ENCODE measurements at places on chromosomes 4 and X.

- DNase-seq = no peak
Measured at GRCh38 chr4:95546221-95546620, 2.6 kb downstream of the UNC5C start.

GRCh38 chr4:15188605-15189539 is 186.6 kb downstream of the CPEB2 start:
- no peak for DNase-seq

- DNase-seq = no peak
Measured at GRCh38 chrX:24839331-24839730, 145.6 kb downstream of the POLA1 start.

DNA sequence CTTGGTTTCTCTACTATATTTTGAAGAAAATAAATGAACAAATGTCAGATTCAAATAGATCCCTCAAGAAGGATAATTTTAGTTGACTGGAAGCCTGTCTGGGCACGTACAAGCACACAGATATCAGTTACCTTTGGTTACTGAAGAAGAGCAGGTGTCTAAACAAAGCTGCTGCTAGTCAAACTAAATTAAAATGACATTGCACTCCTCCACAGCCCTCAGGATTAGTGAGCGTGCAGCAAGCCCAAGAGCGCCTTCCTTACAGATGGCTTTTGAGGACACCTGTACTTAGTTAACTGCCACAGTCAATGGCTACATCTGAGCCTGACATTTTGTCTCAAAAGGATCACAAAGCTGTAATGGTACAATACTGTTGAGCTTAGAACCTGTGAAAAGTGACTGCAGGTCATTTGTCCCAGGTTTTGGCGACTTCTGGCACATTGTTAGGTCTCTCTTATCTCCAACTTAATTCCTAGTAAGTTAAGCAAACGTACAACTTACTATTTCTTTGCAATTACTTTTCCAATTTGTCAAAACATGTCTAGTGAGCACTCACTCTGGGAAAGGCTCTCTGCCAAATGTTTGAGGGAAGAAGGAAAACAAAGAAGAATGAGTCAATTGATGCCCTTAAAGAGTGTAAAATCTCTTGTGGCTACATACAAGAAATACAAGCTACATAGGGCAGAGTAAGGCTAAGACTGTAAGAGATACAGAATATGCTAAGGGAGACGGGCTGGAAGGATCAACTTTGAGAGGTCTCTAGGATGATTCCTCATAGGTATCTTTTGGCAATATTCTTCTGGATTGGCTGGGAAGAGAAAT is 25.6 kb upstream of the DAPP1 start:
- no peak for DNase-seq

GRCh38 chrX:1581132-1581531 is 10.3 kb upstream of the AKAP17A start:
- DNase-seq = peak; percentile 90

DNA sequence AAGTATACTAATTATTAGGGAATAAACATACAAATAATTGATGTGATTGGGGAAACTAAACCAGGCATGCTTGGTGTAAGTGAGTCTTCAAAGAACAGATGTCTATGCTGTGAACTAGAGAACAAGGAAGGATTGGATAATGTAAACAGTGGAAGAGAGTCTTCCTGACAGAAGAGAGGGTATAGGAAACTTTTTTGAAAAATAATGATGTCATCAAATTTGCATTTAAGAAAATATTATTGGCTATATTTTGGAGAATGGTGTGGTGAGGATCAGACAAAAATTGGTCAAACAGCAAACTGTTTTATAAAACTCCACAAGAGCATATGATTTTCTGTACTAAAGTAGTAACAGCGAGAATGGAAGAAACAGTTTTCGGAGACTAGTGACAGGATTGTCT is 537.7 kb downstream of the TRAM1L1 start:
- DNase-seq = no peak

DNA sequence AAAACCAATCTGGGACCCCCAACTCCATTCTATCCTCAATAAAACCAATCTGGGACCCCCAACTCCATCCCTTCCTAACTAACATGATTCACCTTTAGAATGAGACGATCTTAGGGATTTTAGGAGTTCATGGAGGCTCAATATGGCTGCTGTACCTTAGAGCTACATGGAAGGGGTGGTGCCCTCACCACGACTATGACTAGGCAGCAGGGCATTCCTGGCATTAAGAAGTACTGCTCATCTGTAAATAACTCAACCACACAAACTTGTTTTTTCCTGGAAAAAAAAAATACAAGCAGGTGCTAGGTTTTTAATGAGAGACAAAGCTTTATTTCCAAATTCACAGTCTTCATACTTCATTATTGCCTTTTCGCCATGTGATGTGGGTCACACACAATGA is 346.5 kb upstream of the FAT1 start:
- no peak for DNase-seq

DNA sequence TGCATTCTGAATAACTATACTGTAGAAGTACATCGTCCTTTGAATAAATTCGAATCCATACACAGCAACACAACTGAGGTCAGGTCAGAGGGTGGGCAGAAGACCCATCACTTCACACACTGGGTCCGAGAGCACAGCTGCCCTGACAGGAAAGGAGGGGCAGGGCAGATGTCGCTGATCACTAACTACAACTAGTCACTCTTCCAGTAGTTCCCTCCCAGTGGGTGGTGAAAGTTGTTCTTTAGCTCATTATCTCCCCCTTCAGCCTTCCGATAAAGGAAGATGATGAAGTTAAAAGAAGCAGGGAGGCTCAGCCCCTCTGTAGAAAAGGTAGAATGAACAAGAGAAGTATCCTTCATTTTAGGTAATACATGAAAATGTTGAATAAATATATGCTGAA is 278.9 kb downstream of the INPP4B start:
- DNase-seq = peak; percentile 72

GRCh38 chr4:970854-971520 is 2.4 kb downstream of the DGKQ start:
- no peak for DNase-seq

Data from activated CD4-positive, alpha-beta T cell treated with anti-CD3 and anti-CD28 coated beads for 48 hours (primary cell).